ENCODE measurements at places on chromosomes 12 and 14.

DNA sequence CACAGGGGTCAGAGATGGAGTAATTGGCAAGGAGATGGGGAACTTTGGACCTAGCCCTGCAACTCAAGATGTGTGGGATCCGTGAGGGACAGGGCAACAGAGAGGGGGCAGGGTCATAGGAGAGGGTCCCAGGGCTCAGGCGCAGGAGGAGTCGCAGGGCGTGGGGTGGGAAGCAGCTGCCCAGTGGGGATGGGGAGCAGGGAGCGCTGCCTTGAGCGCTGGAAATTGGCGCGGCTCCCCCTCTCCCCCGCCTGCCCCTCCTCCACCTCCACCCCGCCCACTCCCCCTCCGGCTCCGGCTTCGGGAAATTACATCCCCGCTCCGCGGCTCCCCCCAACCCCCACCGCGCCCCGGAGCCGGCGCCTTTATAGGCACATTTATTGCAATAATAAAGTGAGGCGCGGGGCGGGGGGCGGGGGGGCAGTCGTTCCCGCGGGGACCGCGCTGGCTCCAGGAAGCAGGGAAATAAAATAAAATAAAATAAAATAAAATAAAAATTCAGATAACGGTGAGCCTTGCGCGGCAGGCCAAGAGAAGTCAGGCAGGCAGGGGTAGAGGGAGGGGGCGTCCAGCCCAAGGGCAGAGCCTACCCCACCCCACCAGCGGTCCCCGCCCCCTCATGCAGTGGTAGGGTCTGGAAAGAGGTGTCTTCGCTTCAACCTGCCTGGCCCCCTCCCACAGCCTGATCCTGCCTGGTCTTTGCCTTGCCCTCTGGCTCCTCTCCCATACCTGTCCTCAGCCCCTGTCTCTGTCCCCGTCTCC, 3.6 kb downstream of the NXPH4 start:
- DNase-seq = no peak

DNA sequence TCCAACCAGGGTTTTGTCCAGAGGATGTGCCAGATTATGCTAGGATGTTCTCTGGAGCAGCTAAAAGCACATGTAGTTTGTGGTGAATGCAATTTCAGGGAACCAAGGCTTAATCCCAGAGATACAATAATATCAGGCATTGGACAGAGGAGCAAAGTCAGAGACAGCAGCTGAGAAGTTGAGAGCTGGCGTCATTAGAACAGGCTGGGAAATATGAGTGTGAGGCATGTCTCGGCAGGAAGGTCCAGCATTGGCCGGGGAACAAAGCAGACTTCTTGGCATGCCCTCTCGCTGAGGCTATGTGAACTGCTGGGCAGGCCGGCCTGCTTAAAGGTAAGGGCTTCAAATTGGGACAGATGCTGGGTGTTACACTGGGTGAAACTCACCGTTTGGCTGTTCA, 125.4 kb downstream of the CAND1 start:
- DNase-seq = no peak

GRCh38 chr14:49464885-49465284, 121.3 kb downstream of the RPS29 start:
- no peak for DNase-seq

- no peak for DNase-seq
Measured at GRCh38 chr14:91654836-91655235, 77.0 kb downstream of the CATSPERB start.

GRCh38 chr12:121800694-121801594, 2.9 kb upstream of the SETD1B start:
- DNase-seq = no peak

- DNase-seq = no peak
Measured at GRCh38 chr12:94686834-94687628, 36.7 kb upstream of the TMCC3 start.

DNA sequence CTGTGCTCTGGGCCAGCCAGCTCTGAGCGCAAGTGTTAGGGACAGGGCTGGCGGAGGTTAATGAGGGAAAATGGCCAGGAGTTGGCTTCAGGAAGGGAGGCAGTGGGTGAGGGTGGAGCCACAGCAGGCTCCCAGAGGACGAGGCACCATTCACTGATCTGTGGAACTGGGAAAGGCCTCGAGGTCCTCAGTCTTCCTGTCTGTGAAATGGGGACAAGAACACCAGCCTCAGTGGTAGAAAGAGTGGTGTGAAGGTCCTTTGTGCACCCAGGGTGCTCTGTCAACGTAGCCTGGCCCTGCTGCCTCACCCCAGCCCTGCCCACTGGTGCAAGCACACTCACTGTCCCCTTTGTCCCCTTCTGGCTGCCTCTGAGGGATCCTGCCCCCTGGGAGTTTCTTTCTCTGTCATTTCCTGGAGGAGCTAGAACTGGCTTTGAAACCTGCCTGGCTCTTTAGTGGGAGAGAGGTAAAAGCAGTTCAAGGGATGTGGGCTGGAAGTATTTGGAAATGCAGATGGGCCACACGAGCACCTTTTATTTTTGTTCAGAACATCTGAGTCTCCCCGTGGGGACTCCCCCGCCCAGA, 25.0 kb downstream of the SYNDIG1L start:
- no peak for DNase-seq

DNA sequence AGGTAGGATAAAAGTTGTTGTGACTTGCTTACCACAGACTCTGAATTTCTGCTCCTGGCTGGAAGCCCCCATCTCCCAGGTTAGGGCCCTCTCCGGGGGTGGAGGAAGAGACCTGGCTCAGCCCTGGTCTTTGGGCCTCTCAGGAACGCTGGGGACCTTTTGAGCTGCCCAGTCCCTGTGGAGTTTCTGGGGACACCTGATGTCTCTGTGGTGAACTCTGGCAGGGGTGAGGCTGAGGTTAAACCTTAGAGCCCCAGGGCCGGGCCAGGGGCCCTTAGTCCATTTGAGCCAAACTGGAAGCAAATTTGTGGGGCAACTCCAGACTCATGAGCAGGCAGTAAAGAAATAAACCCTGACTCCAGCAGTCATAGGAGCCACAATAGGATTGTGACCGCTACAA, 112.1 kb downstream of the ADGRD1 start:
- no peak for DNase-seq

DNA sequence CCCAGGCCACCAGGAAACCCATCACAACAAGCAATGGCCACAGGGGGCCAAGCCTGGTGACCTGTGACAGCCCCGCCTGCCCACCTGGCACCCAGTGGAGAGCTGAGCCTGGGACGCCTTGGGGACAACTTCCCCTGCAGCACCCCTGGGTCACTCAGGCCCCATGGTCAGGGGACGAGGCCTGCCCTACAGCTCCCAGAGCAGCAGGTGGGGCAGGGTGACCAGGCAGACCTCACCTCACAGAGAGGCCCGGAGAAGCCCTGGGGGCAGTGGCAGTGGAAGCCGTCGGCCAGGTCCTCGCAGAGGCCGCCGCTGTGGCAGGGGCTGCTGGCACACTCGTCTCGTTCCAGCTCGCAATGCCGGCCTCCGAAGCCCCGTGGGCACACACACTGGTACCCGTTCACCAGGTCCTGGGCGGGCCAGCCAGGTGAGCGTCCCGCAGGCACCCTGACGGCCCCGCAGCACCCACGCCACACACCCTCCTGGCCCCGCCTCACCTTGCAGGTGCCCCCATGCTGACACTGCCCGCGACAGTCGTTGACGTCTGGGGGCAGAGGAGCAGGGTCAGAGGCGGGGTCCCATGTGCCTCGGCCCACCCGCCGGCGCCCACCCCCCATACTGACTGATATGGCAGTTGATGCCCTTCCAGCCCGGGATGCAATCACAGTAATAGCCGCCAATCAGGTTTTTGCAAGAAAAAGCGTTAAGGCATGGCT, 18.1 kb downstream of the JAG2 start:
- DNase-seq = no peak

DNA sequence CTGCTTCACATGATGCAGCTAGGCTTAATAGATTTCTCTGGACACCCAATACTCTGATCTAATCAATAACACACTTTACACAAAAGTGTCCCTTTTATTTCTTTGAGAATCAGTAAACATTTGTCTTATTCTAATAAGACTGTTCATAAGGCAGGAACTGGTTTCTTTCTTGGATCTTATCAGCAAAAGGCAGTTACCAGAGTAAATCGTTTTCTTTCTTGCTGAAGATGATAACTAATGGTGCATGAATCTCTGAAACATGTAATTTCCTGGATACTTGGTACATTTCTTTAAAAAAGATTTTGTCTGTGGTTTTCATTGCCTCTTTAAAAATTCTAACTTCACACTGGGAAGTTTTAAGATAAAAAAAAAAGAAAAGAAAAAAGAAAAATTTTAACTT, 39.6 kb downstream of the WIF1 start:
- no peak for DNase-seq

DNA sequence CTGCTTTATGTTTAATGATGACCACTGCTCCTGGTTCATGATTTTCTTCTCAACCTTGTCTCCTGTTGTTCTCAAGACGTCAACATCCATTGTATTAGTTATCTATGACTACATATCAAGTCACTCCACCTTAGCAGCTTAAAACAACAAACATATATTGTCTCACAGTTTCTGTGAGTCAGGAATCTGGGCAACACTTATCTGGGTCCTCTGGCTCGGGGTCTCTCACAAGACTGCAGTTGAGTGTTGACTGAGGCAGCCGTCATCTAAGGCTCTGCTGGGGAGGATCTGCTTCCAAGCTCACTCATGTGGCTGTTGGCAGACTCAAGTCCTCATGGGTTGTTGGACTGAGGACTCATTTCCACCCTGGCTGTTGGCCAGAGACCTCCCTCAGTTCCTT, 27.3 kb upstream of the FRS2 start:
- no peak for DNase-seq

DNA sequence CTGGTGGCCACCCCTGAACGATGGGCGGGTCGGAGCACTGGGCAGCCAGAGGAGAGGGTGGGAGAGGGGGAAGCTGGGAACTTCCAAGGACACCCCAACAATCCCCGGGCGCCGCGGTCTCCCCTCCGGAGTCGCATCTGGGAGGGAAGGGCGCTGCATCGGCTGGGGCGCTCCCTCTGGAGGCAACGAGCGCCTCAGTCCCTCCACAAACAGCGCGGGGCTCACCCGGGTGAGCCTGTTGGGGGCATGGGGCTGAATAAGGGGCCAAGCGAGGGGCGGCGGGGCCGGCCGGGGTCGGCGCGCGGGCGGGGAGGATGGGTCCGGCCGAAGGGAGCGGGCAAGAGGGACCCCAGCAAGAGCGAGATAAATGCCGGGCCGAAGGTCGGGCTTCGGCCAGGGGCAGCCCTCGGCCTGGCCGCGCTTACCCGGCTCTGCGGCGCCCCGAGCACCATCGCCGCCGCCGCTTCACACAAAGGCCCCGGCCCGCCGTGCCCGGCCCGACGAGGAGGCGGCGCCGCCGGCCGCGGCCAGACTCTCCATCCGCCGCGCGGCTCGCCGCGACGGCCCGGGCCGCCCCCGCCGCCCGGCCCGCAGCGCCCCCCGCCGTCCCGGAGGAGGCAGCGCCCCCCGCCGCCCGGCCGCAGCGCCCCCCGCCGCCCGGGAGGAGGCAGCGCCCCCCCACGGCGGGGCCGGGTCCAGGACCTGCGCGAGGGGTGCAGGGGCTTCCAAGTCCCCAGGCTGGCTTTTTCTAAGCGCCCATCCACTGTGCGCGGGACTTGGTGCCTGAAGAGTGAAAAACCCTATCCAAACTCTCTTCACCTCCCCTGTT, at the start of gene ZBTB39:
Gene ZBTB39, minus strand, starts transcription at position 567 of the 829 bp plus-strand sequence. CDS start 1,629 bp downstream, outside the sequence.
- DNase-seq = no peak

- no peak for DNase-seq
Measured at GRCh38 chr14:74594029-74594428, 18.0 kb downstream of the LTBP2 start.

DNA sequence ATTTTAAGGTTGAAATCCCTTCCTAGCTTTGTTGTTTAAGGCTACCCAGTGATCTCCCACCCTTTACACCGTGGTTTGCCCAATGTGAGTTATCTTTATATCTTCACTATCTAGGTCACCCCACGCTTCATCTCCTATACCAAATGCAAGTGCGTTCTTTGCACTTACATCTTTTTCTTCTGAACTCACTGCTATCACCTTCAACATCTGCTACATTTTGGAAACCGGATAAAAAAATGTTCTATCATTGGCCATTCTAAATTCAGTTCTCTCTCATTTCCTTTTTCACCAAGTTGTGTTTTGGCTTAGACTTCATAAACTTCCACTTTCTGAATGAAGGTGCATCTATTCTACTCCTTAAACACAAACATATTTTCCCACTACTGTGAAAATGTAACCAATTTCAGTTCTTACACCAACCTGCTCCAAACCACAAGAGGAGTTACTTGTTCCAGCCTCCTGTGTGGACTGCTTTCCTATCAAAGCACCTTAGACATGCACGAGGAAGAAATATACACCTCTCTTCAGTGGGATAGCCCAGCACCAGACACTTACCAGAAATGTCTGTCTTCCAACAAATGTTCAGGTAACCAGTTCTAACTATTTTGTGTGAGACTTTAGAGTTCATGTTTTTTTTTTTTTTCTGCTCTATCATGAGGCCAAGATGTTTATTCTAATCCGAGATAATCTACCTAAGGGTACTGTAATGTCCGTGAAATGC, 21.9 kb downstream of the CLEC9A start:
- DNase-seq = no peak

- DNase-seq = no peak
Measured at GRCh38 chr14:26839481-26839880, 241.6 kb upstream of the NOVA1 start.

GRCh38 chr14:89190765-89191513, 226.1 kb downstream of the FOXN3 start:
- peak; percentile 97 for DNase-seq

All from NCI-H1694 (cell line).